BJ (cell line): ENCODE measurements at places on chromosomes 5 and 9.

- DNase-seq, result peak; percentile 47
These were observed 173.4 kb downstream of the NR3C1 start for GRCh38 chr5:143229896-143230675.

DNA sequence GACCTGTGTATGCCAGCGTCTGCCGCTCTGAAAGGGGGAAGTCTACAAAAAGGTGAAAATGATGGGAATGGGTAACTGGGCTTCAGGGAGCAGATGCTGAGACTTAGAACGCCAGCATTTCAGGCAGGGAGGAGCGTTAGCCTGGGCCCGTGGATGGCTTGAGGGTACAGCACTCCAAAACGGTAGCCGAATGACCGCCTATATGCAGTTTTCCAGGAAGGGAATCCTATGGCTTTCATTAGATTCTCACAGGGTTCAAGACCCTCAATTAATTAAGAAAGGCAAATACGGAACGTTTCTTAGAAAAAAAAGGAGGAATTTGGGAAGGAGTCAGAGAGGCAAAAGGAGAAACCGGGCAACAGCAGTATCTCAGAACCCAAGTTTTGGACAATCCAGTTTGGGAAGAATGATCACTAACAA, 639 bp downstream of the AMACR start:
- DNase-seq, result no peak

DNA sequence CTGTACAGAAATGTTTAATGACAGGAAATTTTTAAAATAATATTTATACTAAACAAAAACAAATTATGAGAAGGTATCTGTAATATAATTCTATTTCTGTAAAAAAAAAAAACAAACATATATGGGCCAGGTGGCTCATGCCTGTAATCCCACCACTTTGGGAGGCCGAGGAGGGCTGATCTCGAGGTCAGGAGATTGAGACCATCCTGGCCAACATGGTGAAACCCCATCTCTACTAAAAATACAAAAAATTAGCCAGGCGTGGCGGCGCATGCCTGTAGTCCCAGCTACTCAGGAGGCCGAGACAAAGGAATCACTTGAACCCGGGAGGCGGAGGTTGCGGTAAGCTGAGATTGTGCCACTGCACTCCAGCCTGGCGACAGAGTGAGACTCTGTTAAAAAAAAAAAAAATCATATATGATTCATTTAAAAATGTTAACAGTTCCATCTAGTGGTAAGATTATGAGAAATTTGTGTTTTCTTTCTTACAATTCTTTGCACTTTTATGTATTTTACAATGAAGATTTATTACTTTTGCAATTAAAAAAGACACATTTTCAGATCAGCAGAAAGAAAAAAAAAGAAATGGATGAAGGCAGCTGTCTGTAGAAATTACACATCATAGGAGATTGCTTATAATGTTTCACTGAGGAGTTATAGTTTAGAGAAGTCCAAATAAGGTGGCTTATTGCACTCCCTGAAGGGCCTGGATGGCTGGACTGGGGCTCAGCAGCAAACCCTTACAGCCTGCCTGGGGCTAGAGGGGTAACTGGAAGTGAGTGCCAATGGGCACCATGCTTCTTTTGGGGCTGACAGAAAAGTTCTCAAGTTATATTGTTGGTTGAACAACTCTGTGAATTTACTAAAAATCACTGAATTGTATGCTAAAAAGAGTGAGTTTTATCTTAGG, 20.3 kb downstream of the C9orf153 start:
- DNase-seq, result no peak

- DNase-seq, result no peak
These were observed 36.6 kb upstream of the RAPGEF1 start for GRCh38 chr9:131776473-131776872.

- DNase-seq, result no peak
These were observed 33.9 kb downstream of the EGFLAM start for GRCh38 chr5:38292228-38292627.

GRCh38 chr9:134598884-134599245, 42.7 kb upstream of the COL5A1 start:
- DNase-seq, result no peak

DNA sequence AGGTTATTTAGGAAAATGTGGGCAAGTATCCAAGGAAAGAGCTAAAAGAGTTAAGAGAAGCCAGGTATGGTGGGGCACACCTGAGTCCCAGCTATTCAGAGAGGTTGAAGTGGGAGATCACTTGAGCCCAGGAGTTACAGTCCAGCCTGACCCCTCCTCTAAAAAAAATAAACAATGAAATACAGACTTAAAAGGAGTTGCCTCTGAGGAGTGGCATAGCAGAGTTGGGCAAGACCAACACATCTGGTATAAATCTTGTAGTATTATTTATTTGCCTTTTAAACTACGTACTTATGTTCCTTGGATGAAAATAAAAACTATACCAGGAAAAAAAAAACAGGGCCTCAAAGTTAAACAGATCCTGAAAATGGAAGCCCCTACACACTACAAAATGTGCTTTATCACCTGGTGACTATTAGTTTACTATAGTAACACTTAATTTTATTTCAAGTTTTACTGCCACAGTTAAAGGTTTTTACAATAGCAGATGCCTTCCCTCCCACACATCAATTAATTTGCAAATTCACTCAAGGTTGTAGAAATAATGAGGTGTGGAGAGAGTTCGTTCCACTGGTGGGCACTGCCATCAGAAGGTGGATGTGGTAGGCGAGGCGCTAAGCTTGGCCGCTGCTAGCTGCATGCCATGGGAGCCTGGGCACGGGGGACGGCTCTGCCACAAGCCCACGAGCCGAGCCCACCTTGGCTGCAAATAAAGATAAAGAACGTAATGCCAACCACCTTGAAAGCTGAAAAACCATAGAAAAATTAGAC, 48.0 kb downstream of the MED27 start:
- no peak for DNase-seq

- no peak for DNase-seq
These were observed 49.2 kb downstream of the SIL1 start for GRCh38 chr5:139148986-139149385.

DNA sequence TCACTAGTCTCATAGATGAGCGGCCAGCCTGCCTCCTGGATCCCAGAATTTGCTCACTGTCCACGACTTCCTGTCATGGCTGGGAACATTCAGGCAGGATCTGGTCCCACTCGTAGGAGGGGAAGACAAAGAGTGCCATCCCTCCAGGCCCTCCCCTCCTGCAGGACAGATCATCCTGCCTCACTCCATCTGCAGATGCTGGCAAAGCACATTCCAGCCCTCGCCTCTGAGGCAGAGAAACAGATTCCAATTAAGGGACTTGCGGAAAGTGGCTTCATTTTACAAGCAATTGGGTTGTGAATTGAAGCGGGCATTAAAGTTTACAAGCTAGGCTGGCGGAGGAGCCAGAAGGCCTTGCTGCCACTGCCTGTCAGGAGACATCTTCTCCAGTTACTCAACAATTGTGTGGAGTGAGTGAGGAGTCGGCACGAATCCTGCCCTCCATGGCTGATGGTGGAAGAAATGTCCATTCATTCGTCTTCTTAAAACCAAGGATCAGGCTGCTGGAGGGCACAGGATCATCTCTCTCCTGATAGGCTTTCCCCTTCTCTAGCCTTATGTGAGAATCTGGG, 41.8 kb upstream of the KCNMB1 start:
- no peak for DNase-seq

DNA sequence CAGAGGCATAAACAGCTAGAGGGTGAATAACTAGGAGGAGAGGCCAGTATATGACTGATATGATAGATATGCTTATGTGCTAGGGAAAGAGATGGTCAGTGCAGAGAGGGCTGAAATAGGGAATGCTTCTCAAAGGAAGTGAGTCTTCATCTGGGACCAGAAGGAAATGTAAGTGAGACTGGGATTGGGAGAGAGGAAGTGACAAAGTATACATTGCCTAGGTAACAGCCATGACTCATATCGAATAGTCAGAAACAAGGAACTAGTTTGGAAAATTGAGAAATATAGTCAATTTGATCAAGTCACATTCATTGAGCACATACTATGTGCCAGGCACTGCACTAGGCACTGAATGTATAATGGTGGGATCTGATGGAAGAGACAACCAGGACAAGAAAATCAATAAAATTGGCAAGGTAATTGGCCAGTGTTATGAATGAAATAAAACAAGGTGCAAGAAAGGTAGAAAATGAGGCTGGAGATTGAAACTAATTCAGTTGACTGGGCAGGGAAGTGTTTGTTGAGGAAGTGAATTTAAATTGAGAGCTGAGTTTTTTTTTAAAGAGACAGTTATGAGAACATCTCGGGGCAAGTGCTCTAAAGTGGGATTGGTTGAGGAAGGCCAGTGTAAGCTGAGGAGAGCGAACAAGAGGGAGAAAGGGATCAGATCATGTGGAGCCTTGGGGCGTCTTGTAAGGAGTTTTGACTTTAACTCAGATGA, 4.3 kb downstream of the ERAP2 start:
- DNase-seq, result peak; percentile 13

DNA sequence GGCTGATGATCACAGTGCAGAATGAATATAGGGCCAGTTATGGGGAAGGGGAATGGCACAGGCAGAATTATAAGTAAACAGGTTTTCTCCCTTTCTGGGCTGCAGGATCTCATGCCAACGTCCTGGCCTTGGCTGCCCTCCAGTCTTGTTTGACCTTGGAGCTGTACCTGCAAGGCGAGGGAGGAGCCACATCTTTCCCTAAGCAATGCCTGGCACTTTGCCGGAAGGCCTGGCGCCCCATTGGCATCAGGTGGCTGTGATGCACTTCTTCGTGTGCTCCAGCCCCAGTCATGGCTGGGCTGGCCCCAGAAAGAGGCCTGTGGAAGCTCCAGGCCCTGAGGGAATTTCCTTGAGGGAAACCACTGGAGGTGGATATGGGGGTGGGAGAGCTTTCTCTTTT, 16.7 kb upstream of the IQGAP2 start:
- no peak for DNase-seq

GRCh38 chr5:178341091-178341850, 108.7 kb upstream of the PHYKPL start:
- no peak for DNase-seq

DNA sequence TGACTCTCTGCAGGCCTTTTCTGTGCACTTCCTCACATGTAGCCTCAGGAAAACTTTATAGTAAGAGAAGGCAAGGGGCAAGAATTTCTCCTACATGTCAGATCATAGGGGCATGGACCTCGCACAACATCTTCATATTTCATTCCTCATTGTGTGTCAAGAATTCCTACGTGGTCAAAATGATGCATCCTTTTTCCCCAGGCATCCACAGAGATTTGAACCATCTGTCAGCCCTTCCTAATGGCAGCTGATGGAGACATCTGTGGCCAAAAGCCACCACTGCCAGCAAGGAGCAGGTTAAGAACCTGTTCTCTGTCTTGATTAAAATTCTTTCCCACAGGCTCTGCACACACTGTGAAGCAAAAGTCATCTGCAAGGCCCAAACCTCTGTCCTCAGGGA, 42.5 kb downstream of the MFAP3 start:
- no peak for DNase-seq

DNA sequence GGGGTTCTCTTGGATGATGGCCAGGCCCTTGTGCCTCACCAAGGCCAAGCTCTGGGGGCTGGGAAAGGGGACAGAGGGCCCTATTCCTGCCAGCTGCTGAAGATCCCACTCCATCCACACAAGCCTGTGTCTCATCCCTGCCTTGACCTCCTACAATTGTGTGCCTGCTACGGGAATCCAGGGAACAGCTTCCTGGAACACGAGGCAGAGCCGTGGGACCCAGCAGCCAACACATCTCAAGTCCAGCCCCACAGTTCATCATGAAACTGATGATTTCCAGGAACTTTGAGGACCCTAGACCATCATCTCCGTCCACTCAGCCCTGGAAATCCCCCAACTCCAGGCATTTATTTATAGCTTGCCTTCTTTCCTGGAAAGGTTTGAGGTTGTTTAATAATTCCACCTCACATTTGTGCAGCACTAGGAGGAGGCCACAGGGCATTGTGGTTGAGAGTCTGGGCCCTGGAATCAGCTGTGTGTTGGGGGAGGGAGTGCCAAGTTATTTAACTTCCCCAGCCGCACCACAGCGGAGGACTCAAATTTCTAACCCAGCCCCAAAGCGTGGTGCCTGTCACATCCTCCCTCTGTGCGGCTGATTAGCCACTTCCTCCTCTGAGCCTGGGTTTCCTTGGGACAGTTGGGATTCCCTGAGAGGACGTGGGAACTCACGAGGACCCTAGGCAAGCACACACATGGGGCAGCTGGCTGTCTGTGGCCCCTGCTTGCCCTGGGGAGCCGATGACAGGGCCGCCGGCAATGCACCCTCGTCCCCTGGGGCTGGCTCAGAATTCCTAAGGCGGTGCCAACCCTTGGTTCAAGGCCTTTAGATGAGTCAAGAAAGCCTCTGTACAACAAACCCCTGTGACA, 58.2 kb upstream of the GGTA1 start:
- peak; percentile 78 for DNase-seq

DNA sequence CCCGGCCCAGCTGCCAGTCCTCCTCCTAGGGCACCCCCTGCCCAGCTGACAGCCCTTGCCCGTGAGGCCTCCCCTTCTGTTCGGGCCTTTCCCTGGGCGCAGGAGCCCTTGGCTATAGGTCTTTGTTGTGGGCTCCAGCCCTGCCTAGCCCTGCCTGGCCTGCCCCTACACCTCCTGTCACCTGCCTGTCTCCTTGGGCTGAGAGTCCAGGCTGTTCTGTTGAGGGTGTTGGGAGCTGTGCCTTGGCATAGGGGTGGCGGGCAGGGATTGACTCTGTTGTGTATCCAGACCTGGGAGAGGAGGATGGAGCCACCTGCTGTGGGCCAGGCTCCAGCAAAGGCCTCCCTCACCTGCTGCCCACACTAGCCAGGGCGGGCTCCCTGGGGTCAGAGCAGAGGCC, 11.6 kb downstream of the FCN2 start:
- no peak for DNase-seq

- no peak for DNase-seq
These were observed 545 bp downstream of the DIPK1B start for GRCh38 chr9:136712690-136713544.

GRCh38 chr5:174533751-174534241, 190.6 kb upstream of the MSX2 start:
- peak; percentile 38 for DNase-seq

- DNase-seq, result no peak
These were observed 8.6 kb downstream of the RUFY1 start for GRCh38 chr5:179558932-179559283.

DNA sequence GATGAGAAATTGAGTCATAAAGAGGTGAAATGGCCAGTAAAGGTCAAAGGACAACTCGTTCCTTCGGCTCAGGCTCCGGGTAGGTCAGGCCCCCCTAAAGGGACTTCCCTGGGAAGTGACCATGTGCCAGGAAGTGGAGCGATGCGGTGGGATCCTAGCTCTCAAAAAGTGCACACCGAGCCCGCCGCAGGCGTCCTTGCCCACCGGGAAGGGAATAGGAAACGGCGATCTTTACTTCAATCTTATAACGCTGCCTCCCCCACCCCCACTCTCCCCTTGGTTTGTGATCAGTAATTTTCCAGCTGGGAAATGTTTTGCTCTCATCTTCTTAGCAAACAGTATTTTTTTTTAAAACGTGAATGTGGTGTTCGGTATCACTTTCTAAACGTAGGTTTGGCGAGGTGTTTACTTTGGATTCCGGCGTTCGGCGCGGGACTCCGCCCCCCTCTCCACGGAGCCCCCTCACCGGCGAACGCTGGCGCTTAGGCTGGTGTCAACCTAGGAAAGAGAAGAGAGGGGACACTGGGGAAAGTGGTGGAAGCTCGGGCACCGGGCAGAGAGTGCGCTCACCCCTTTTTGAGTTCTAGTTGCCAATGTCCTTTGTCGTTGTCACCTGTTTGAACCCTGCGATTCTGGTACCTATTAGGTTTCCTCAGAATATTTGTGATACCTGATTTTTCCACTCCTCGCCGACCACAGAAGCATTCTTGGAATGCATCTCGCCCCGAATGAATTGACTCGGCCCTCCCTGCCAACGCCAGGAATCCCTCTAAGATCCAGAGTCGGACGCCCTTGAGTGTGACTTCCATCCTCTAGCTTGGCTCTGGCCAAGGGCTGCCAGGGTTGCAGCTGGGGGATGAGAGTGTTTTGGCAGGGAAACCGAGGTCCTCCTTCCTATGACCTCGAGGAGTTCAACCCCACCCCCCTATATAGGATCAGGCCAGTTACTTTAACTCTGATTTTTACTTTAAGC, 1.8 kb upstream of the KLF4 start:
- no peak for DNase-seq
